ENCODE measurements at places on chromosomes 5 and 9. TPM values are rescaled to one million over a fixed set of nuclear protein-coding genes. Genes with fewer than 3 reads are reported as not detected.

- H3K27me3 ChIP-seq, result no peaks in the 10 kb centered on the region
- no peak overlapping the region for H3K4me3 ChIP-seq
- H3K27ac ChIP-seq, result no peak overlapping the region
- peaks cover 40% of the 10 kb centered on the region for H3K36me3 ChIP-seq
- DNase-seq, result no peak
These were observed 9.0 kb downstream of the TOR1B start for GRCh38 chr9:129811967-129812363.

DNA sequence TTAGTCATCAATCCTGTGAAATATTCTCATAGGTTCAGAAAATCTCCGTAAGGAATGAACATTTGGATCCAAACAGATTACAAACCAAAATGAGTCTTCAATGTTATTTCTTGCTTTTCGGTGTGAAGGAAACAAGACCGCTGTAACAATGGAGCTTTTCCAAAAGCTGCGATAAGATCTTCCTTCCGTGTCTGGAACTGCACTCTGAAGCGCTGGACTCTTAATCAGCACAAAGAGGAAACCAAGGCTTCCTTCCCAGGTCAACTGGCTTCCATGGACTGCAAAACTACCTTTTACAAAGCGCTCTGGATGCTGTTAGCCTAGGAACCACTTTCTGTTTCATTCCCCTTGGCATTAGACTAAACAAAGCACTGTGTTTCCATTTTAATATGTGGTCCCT lies 137.9 kb upstream of the BASP1 start:
- H3K36me3 ChIP-seq, result no peaks in the 10 kb centered on the region
- no peak overlapping the region for H3K4me3 ChIP-seq
- no peak overlapping the region for H3K27ac ChIP-seq
- no peaks in the 10 kb centered on the region for H3K27me3 ChIP-seq

GRCh38 chr5:3343211-3343610 lies 252.4 kb upstream of the IRX1 start:
- DNase-seq, result no peak
- no peaks in the 10 kb centered on the region for H3K4me1 ChIP-seq
- no peak overlapping the region for H3K4me3 ChIP-seq
- H3K36me3 ChIP-seq, result no peaks in the 10 kb centered on the region
- no peak overlapping the region for H3K27ac ChIP-seq

The SERF1A gene
- 11.4 TPM for total RNA-seq

- H3K27ac ChIP-seq, result peak overlapping the region; percentile 33
- no peak for DNase-seq
- H3K4me1 ChIP-seq, result peaks cover 16% of the 10 kb centered on the region
- H3K36me3 ChIP-seq, result no peaks in the 10 kb centered on the region
- H3K27me3 ChIP-seq, result no peaks in the 10 kb centered on the region
These were observed 2.9 kb downstream of the DENND4C start for GRCh38 chr9:19233344-19233743.

The PDLIM4 gene
- total RNA-seq, result 1.4 TPM

DNA sequence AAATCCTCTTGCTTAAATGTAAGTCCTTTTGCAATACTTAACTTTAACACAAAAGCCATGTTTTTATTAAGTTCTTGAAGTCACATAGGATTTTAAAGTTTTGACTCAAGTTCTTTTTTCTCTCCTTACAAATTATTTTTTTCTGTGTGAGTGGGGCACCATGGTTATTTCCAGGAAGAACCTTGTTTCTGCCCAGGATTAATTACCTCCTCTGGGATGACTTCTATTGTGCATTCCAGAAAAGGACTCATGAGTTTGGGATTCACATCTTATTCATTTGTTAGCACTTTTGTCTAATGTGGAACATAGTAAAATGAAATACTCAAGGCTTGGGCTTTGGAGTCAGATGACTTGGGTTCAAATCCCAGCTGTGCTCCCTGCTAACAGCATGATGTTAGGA lies 421.4 kb upstream of the WWC1 start:
- H3K27ac ChIP-seq, result no peak overlapping the region
- no peak overlapping the region for H3K4me3 ChIP-seq
- no peak for DNase-seq
- no peaks in the 10 kb centered on the region for H3K4me1 ChIP-seq

The COL15A1 gene
- not detected for total RNA-seq

The STXBP1 gene
- total RNA-seq, result 14.5 TPM

DNA sequence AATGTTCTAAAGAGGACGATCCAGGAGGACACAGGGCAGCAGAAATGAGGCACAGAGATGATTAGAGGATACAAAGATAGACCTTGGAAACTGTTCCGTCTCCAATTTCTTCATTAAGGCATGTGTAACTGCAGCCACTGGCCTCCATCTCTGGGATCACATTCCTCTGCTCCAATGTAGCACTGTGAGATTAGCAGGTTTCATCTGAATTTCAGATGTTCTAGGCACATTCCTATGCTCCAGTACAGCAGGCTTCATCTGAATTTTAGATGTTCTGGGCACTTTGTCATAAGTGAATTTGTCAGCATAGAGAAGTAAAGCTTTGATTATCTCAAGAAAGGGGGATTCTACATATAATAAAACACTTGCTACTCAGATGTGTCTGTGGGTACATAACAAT lies 671.4 kb downstream of the MTRR start:
- H3K27me3 ChIP-seq, result no peaks in the 10 kb centered on the region
- H3K4me1 ChIP-seq, result no peaks in the 10 kb centered on the region
- no peak overlapping the region for H3K4me3 ChIP-seq
- no peaks in the 10 kb centered on the region for H3K36me3 ChIP-seq
- DNase-seq, result no peak

The DMRTA1 gene
- not detected for total RNA-seq

The CDX1 gene
- not detected for total RNA-seq

GRCh38 chr9:37398464-37399025 lies 24.0 kb upstream of the GRHPR start:
- H3K27ac ChIP-seq, result no peak overlapping the region
- H3K27me3 ChIP-seq, result no peaks in the 10 kb centered on the region
- DNase-seq, result no peak
- no peak overlapping the region for H3K4me3 ChIP-seq
- no peaks in the 10 kb centered on the region for H3K36me3 ChIP-seq

- DNase-seq, result no peak
- no peak overlapping the region for H3K4me3 ChIP-seq
- no peaks in the 10 kb centered on the region for H3K27me3 ChIP-seq
- no peak overlapping the region for H3K27ac ChIP-seq
These were observed 256.1 kb upstream of the SMARCA2 start for GRCh38 chr9:1759009-1759408.

The EGFL7 gene
- 0.95 TPM for total RNA-seq

The STRBP gene
- total RNA-seq, result 31.4 TPM

DNA sequence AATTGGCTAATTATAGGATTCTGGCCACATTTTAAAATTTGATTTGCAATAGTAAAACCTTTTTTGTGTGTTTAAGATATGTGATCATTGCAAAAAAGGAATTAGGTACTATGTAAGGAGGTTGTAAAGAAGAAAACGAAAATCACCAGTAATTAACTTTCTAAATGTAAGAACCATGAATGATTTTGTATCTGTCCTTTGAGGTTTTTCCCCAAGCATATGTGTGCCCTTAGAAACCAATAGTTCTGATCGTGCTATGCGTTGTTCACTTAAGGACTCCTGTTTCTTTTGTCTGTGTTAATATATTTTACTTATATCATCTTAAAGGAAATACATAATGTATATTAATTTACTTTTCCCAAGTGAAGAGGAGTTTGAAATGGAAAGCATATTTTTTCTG lies 410.2 kb downstream of the PSAT1 start:
- DNase-seq, result no peak
- H3K4me1 ChIP-seq, result no peaks in the 10 kb centered on the region
- no peaks in the 10 kb centered on the region for H3K27me3 ChIP-seq

The POLK gene
- 36.9 TPM for total RNA-seq

The IFNA21 gene
- not detected for total RNA-seq

DNA sequence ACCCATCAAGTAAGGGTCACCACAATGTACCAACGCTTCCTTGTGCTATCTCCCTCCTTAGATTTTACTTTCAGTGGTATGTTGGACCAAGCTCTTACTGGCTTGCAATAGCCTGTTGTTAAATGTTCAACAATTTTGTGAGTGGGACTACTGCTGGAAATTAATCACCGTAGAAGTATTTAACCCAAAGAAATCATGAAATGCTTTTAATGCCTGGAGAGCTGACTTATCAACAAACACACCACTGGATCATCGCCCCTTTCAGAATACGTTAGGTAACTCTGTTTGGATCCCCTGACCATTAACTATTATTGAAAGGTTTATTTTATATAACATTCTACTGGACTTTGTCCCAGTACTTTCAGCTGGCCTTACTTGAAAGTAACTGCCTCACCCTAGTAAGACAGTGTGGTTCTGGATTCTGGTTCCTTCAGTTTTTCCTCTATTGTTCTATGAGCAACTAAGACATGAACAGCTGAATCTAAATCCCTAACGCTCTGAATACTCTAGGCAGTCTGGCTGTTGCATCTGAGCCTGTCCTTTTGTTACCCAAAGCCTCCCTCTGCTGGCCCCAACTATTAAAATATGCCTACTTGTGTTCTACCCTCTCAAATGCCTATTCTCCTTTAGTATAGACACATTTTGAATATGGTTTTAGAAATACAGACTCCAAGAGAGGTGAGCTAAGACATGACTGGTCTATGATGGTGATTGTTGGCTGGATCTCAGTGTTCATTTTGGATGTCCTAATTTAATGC lies 1203.4 kb upstream of the DMAC1 start:
- no peaks in the 10 kb centered on the region for H3K36me3 ChIP-seq
- no peak overlapping the region for H3K4me3 ChIP-seq
- H3K27ac ChIP-seq, result no peak overlapping the region
- DNase-seq, result no peak
- H3K27me3 ChIP-seq, result no peaks in the 10 kb centered on the region

DNA sequence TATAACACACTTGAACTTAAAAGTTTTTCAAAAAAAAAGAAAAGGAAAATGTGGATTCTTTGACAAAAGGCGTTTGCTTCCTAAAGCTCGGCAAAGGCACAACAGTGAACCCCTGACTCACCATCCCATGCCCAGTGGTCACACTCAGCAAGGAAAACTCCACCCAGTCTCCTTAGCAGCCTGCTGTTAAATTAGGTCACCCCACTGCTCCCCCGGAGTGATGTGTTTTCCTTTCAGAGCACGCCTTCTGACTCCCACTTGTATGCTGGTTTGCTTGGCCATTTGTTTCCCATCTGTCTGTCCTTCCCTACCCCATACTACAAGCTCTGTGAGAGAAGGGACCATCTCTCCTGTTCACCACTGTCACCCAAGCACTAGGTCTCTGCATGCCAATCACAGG lies 23.8 kb downstream of the RETREG1 start:
- no peak for DNase-seq
- H3K4me1 ChIP-seq, result peaks cover 18% of the 10 kb centered on the region
- H3K27me3 ChIP-seq, result no peaks in the 10 kb centered on the region
- no peak overlapping the region for H3K27ac ChIP-seq

- no peaks in the 10 kb centered on the region for H3K4me1 ChIP-seq
- H3K27ac ChIP-seq, result no peak overlapping the region
- H3K4me3 ChIP-seq, result no peak overlapping the region
- H3K36me3 ChIP-seq, result no peaks in the 10 kb centered on the region
These were observed 215.6 kb downstream of the C9orf50 start for GRCh38 chr9:129405089-129405826.

The FUBP3 gene
- total RNA-seq, result 50.4 TPM

- no peak for DNase-seq
- H3K4me3 ChIP-seq, result no peak overlapping the region
- H3K36me3 ChIP-seq, result no peaks in the 10 kb centered on the region
These were observed 619.9 kb downstream of the PTPRD start for GRCh38 chr9:9992936-9993335.

DNA sequence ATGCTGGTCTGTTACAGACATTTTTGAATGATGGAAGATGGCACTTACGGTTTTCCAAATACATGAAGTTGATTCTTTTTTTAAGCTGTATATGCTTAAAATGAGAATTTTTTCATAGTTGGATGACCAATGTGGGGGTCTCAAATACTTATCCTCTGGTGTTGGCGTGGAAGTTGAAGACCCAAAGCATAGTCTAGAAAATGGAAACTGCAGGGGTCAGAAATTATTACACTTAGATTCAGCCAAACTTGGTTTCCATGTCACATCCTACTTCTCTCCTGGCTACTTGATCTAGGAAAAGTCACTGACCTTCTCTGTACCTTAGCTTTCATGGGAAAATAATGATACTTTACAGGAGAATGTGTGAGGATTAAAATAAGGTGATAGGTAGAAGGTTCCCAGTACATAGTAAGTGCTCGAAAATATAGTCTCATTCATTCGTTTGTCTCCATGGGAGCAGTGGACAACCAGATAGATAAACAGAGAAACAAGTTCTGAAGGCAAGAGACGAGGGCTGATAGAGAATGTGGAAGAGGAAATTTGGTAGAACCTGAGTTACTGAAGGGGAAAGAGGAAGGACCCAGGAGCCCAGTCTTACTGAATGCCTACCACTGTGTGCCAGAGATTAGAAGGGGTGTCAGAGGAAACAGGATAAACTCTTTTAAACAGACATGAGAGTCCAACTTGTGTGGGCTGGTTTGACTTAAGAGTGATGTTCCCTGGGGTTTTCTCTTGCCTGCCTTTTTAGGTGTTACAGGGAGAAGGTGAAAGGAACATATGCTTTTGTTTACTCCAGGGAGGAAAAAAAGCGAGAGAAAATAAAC lies 560.3 kb upstream of the KLF4 start:
- no peak overlapping the region for H3K27ac ChIP-seq
- H3K4me1 ChIP-seq, result no peaks in the 10 kb centered on the region
- no peak overlapping the region for H3K4me3 ChIP-seq
- H3K27me3 ChIP-seq, result no peaks in the 10 kb centered on the region
- no peak for DNase-seq

- no peaks in the 10 kb centered on the region for H3K36me3 ChIP-seq
- H3K4me3 ChIP-seq, result peak overlapping the region; percentile 17
- no peak for DNase-seq
- no peaks in the 10 kb centered on the region for H3K27me3 ChIP-seq
- no peak overlapping the region for H3K27ac ChIP-seq
These were observed 16.7 kb downstream of the UBE2D2 start for GRCh38 chr5:139577689-139578290.

- H3K27ac ChIP-seq, result no peak overlapping the region
- H3K36me3 ChIP-seq, result no peaks in the 10 kb centered on the region
- H3K27me3 ChIP-seq, result no peaks in the 10 kb centered on the region
- H3K4me1 ChIP-seq, result no peaks in the 10 kb centered on the region
These were observed 70.4 kb upstream of the PRDM9 start for GRCh38 chr5:23437011-23437410.

The BRINP1 gene
- total RNA-seq, result not detected

DNA sequence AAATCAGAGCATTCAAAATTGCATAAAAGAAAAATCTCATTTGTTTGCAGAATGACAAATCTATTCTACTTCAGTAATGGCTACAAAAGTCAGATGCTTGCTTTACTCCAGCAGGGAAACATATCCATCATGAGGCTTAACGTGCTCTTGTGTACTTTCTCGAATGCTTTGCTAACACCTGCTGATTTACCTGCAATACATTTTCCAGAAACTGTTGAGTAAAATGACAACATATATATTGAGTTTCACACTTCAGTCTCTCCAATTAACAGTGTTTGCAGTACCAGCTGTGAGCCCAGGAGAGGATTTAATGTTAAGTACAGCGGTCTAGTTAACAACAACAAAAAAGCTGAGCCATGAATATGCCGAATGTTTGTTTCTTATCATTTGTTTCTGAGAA lies 391.5 kb upstream of the SMC2 start:
- no peaks in the 10 kb centered on the region for H3K4me1 ChIP-seq
- H3K27ac ChIP-seq, result no peak overlapping the region
- no peak overlapping the region for H3K4me3 ChIP-seq
- no peaks in the 10 kb centered on the region for H3K27me3 ChIP-seq
- no peak for DNase-seq
- H3K36me3 ChIP-seq, result no peaks in the 10 kb centered on the region

The SHROOM1 gene
- 2.0 TPM for total RNA-seq

Measured in CD8-positive, alpha-beta memory T cell (primary cell).